ENCODE measurements at places on chromosomes 1 and 21.

DNA sequence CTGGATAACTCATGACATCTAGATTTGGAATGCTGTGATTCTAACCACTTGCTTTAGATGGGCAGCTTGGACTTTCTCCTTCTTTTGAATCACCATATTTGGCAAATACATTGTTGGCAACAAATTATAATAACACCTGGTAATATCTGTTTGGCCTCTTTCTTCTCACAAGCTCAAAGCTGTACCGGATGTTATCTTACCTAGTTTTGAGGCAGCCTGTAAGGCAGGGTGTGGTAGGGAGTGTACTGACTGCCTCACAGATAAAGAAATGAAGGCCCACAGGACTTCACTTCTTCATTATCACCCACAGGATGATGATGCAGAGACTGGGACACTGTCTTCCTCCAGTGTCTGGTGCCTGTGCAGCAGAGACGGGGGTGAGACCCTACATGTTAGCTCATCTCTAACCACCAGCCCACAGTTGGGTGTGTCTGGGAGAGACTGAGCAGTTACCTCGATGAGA, 28.5 kb downstream of the TUFT1 start:
- peak; percentile 65 for DNase-seq

GRCh38 chr1:18037651-18038050, 69.9 kb upstream of the IGSF21 start:
- DNase-seq, result no peak

DNA sequence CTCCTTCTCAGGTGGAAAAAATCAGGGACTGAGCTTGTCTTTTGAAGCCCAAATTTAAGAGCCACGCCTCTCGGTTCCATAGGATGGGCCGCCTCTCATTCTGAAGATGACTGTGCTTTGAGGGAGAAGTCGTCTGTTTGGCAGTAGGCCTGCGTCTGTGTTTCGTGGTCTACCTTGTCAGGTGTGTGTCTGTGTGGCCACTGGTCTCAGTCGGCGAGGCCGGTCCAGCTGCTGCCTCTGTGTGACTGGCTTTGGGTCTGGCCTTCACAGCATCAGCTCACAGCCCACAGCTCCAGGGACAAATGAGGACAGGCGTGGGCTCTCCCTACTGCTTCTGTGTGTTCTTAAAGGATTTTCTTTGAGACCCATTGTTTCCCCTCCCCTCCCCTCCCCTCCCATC, 50.3 kb downstream of the B3GALT5 start:
- DNase-seq, result no peak

DNA sequence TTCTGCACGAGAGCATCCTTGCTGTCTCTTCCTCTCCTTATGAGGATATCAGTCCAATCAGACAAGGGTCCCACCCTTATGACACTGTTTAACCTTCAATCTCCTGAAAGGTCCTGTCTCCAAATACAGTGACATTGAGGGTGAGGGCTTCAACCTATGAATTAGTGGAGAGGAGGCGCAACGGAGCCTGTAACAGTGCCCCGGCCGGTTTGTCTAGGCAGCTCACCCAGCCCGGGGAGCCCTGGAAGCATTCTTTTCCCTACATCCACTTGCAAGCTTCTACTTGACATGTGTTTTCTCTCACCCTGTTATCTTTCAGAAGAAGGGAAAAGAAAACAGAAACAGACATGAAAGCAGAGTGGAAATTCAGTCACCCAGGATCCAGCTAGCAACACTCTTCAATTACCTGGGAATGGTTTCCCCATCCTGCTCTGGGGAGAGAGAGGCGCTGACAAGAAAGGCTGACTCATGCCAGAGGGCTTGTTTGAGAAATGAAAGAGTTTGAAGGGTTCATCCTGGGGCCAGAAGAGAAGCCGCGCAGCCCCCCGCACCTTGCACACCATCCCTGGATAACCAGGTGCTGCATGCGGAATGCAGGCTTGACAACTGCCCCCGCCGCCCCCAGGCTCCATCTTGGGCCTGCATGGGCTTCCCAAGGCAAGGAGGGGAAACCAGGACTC, 394.9 kb downstream of the NPHP4 start:
- DNase-seq, result no peak

DNA sequence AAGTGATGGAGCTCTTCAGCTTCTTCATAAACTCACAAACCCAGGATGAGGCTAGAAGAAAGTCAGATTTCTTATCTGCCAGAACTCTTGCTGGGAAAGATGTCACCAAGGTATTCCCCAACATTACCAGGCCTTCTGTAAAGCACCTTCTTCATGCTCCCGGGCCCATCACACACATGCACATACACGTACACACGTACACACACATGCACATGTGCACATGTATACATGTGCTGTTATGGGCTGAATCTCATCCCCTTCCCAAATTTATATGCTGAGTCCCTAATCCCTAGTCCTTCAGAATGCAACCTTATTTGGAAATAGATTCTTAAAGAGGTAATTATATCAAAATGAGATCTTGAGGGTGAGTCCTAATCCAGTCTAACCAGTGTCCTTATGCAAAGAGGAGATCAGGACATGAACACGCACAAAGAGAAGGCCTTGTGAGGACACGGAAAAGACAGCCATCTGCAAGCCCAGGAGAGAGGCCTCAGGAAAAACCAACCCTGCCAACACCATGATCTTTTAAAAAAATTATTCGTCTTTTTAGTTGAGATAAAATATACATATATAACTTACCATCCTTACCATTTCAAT, 76.4 kb upstream of the LYST start:
- DNase-seq, result no peak

DNA sequence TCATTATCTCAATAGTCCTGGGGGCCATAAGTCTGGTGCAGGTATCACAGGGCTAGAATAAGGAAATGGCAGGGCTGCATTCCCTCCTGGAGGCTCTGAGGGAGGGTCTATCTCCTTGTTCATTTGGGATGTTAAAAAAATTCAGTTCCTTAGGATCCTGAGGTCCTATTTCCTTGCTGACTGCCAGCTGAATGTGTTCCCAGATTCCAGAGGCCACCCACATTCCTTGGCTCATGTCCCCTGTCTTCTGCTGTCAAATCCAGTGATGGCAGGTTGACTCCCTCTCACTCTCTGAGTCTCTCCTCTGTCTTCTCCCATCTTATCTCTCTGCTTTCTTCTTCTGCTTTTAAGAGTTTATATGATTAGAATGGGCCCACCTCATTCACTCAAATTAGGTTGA, 400.6 kb downstream of the PTPRU start:
- DNase-seq, result no peak

- no peak for DNase-seq
These were observed 41.3 kb downstream of the COL6A1 start for GRCh38 chr21:46022551-46023525.

GRCh38 chr1:5662744-5663126, 329.5 kb downstream of the NPHP4 start:
- no peak for DNase-seq

- DNase-seq, result no peak
These were observed 275.2 kb upstream of the NEGR1 start for GRCh38 chr1:72557446-72558049.

DNA sequence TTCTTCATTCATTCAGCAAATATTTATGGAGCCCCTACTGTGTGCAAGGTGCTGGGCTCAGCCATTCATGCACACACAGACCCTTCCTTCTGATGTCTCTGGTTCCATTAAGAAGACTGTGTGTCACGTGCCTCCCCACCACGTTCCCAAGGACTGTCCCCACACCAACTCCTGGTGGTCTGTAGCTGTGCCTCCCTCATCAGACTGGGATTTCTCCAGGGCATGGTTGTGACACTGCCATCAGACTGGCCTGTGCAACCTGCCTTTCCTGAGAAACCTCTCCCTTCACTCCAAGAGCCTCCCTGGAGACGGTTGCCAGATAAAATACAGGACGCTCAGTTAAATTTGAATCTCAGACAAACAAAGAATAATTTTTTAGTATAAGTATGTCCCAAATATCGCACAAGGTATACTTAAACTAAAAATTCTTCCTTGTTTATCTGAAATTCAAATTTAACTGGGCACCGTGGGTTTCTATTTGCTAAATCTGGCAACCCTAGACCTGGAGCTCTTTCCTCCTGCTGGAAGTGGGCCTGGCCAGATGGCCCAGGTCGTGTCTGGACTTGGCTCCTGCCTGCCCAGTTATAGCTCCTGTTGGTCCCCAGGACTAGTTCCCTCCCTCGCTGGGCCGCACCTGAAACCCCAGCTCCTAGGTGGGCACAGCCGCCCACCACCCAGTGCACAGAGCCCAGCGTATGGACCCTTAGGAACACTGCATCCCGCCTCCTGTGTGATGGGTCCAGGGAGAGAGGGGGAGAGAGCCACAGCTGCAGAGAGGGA, 76.9 kb downstream of the RAP1GAP start:
- DNase-seq, result no peak

DNA sequence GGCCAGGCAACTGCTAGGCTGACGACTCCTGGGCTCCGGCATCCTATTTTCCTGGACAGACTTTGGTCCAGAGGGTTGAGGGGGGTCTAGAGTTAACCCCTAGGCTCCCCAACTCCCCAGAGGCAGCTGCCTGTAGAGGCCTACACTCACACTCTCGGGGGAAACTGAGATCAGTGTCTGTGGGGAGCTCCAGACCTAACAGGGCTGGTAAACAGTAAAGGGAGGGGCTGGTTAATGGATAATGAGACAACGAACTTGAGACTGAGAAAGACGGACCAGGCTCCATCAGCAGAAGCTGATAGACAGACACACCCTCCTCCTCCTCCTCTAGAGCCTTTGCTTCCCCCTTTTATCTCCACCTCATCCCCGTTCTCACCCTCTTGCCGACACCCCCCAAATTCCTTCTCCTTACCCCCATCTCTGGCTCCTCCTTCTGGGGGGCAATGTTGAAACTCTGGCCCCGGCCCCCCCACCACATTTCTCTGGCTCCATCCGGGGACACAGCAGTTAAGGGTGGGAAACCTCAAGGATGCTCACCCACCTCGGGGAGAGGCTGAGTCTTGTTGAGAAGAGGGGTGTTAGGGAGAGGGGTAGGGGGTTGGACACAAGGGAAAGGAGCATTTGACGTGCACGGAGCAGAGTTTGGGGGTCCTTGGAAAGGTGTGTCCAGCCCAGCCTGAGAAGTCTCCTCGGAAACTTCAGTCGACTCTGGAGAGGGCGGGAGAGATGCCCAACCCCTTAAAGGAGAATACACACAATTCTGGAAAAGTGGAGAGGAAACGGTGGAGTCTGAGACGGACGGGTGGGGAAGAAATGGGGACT, at the start of gene MTMR11:
Gene MTMR11 (minus strand): TSS at position 710 of the 822 bp plus-strand sequence. CDS start 232 bp downstream, at position 478.
- DNase-seq, result no peak

- DNase-seq, result peak; percentile 41
These were observed 10.9 kb downstream of the ERRFI1 start for GRCh38 chr1:8015036-8015808.

DNA sequence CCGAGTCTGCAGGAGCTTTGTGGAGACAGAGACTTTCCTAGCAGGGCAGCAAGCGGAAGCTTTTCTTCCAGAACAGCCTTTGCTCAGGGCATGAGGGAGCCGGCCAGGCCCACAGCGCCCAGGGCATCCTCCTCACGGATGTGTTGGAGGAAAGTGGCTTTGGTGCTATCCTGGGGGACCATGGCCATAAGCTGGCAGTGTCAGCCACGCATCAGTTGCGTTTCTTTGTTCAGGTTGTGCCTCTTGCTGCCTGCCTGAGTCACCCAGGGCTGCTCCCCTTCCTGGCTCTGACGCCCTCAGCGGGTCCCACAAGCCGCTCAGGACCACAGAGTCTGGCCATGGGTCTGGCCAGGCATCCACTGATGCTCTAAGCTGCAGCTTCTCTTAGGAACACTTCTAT, 39.6 kb upstream of the PRSS38 start:
- no peak for DNase-seq

DNA sequence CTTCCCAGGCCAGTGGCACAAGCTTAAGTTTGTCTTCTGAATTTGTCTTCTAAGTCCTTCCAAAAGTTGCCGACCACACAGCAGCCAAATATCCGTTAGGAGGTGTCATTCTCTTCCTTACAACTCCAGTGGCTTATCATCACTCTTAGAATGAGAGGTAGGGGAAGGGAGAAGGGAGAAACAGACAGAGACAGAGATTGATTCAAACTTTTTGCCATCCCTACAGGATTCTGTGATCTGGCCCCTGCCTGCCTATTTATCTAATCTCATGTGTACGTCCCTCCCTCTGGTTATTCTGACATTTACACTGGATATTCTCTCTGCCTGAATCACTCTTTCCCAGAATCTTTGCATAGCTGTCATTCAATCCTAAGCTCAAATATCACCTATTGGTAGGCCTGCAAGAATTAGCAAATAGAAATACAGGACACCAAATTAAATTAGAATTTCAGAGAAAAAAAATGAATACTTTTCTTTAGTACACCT, 488 bp upstream of the GNL2 start:
- DNase-seq, result no peak

DNA sequence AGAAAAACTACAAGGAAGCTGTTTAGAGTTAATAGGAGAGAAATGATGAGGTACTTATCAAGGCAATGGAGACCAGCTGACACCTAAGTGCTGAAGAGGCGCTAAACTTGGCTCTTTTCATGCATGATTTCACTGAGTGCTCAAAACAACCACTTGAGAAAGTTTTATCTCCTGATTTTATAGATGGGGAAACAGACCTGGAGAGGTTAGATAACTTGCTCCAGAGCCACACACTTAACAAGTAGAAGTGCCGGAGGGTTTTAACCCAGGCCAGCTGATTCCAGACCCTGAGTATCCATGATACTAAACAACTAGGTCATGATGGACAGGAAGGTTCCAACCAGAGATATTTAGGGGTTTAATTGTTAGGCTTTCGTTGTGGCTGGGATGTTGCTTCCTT, 25.9 kb downstream of the UBE2U start:
- no peak for DNase-seq

DNA sequence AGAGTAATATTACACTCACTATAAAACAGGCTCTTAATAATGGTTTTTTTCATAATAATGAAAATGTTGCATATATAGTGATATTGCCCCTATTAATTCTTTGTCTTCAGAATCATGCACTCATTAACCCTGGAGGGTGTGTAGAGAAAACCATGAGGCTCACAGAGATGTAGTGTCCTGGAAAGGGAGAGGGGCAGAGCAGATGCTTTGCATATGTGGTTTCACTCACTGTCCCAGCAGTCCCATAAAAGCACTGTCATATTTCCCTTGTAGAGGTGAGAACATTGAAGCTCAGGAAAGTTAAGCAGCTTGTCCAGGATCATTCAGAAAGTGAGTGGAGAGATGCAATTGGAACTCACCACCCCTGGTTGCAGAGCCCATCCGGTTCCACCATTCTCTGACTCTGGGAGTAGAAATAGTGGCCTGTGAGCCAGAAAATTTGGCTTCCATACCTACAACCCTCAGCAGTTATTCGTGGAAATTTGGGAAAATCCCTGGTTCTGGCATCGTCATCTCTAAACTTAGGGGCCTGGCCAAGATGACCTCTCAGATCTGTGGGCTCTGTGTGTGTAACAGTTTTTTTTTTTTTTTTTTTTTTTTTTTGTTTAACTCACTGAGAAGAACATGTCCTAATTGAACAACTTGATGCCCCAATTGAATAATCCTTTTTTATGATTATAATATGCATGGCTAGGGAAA, 86.4 kb downstream of the RGL1 start:
- DNase-seq, result no peak

GRCh38 chr1:159986531-159986930, 32.5 kb upstream of the SLAMF9 start:
- no peak for DNase-seq
